ENCODE measurements at places on chromosomes 11 and 22.

GRCh38 chr11:33808228-33808828, 34.0 kb upstream of the FBXO3 start:
- peak; percentile 87 for DNase-seq

DNA sequence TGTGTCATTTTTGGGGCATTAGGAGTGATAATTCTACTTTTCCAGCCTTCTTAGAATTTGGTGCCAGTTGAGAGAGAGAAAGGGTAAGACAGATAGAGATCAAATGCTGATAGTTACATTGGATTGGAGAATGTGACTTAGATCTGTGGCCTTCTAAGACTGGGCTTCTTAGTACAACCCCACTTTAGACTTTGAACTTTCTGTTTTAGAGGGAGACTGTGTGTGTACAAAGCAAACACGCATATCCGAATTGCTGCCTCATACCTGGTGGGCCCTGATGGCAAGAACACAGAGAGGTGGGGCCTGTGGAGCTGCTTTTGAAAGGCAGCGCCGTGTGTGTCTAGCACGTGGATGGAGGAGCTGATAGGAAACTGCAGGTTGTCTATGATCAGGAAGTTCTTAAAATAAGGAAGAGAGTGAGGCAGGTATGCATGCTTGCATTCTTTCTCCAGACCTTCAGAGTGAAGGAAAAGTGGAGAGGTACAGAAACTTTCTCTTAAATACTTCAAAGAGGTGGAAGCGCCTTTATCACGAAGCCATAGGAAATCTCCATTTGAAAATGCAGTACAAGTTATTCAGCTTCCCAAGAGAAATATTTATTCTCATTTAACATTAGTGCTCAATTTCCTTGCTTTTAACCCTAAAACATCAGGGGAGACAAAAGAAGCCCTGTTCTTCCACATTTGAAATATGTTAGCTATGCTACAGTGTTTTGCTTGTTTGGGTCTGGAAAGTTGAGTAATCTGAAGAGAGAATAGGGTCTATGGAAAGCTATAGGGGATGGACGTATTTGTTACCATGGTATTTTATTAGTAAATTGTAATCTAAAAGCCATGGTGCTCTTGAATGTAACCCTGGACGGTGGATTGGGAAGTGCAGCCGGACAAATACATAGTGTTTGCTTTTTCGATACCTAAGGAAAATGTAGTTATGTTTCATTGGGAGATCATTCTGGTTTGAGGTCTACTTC, 13.7 kb downstream of the PDHX start:
- DNase-seq: no peak

DNA sequence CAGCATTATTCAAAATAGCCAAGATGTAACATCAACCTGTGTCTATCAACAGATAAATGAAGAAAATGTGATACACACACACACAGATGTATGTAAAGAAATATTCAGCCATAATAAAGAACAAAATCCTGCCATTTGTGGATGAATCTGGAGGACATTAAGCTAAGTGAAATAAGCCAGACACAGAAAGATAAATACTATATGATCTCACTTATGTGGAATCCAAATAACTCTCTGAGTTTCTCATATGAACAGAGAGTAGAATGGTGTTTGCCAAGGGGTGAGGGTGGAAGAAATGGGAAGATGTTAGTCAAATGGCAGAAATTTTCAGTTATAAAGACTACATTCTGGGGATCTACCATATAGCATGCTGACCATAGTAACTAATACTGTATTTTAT, 224.2 kb downstream of the GUCY1A2 start:
- DNase-seq: no peak

GRCh38 chr22:20652130-20652529, 121.8 kb upstream of the SERPIND1 start:
- no peak for DNase-seq

- DNase-seq: no peak
Observed at GRCh38 chr11:61946894-61947293, 3.3 kb upstream of the BEST1 start.

DNA sequence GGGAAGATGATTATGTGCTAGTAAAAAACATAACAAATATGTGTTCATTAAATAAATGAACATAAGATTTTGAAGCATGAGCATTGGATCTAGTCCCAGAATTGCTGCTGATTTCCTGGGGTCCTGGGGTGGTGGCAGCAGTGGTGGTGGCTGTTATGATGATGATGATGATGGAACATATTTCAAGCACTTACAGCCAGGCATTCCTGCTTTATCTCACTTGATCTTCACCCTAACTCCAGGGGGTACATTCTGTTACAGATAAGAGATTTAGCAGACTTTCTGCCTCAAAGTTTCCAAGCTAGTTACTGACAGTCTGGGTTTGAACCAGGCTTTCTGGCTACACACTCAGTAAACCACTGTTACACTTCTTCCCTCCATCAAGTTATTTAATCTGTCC, 5.2 kb downstream of the TRAPPC4 start:
- DNase-seq: no peak
